ENCODE measurements at places on chromosomes 1 and 21.

GRCh38 chr1:68178821-68179490, 53.4 kb downstream of the WLS start:
- DNase-seq = peak; percentile 33

GRCh38 chr1:197156692-197157091, 10.2 kb upstream of the ASPM start:
- no peak for DNase-seq

GRCh38 chr1:93817819-93818569, 61.0 kb downstream of the DNTTIP2 start:
- no peak for DNase-seq

- DNase-seq = peak; percentile 73
These were observed 11.6 kb upstream of the KCNJ15 start for GRCh38 chr21:38244885-38245869.

DNA sequence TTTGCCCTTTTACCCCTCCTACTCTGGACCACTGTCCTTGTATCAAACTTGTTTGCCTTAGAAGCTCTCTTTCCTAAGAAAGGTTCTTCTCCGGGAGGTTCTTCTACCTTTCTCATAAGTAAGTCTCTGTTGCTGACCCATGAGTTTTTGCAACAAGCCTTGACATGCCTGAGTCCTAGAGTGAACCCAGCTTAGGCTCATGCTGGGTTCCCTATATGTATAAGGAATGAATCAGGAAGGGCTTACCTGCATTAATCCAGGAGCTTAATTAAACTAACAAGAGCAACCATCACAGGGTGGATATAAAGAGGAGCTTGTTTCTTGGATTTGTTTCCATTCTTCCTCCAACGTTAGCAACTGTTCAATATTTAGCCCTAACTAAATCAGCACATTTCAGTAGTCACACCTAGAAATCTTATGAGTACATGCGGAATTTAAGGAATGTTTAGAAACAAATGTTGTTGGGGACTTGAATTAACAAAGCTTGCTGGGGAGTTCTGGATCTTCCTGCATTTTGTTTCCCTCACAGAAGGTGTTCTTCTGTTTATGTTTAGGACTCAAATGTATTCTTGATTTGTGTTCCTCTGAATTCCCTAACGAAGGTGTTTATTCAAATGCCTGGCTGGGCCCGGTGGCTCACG, 64.3 kb upstream of the RAB3GAP2 start:
- peak; percentile 82 for DNase-seq

DNA sequence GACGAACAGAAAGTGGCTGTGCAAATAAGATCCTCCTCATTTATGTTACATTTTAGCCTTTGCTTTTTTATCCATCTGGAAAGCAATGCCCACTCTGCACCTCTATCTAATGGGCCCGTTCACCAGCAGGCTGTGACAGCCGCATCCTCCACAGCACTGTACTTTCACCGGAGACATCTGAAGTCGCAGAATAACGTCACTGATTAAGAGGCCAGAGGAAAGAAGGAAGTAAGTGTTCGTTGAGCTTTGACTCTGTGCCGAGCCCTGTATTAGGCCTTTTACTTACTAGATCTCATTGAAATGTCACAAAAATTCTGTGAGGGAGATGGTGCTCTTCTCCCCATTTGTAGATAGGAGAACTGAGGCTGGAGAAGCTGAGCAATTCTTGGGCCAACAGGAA, 62.3 kb downstream of the KAZN start:
- no peak for DNase-seq

DNA sequence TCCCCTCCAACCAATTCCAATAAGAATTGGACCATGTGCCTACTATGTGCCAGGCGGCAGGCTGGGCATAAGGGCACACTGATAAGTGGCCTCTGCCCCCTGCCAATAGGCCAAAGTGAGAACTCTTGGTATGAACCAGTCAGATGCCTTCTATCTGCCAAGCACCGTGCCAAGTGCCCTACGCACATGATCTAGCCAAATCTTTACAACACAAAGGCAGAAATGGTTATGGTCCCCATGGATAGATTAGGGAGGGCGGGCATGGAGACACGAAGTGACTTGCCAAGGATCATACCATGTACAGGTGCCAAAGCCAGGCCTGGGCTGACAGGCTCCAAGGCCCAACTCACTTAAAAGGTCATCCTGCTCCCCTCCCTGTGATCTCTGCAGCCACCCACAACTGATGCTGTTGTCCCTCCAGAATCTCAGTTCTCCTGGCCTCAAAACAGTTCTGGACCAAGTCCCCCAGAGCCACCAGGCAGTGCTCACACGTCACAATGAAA, 32.1 kb downstream of the CASZ1 start:
- no peak for DNase-seq

- DNase-seq = no peak
These were observed 7.1 kb upstream of the SORT1 start for GRCh38 chr1:109404838-109405237.

DNA sequence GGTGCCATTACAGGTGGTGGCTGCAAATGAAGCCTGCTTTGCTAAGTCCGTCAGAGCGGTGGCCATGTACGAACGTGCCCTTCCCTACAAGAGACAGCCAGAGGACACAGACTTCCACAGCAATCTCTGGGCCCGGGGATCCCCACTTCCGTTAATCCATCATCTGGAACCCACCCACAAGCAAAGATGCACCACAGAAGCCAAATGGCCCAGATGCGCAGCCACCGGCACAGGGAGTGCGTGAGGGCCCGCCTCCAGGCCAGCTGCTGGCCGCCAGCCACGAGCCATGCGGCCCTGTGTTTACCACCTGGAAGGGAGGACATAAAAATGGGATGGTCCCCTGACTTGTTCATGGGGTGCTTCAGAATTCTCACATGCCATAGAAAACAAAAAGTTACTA, 22.1 kb downstream of the MRAP start:
- DNase-seq = no peak

GRCh38 chr1:61270761-61271411, 188.5 kb downstream of the NFIA start:
- DNase-seq = no peak

Measured in RWPE1 (cell line).